Sciatic nerve (tissue), 2 donors: ENCODE measurements at places on chromosomes 16 and 17.
A peak's percentile ranks its signal among the peaks of the same experiment; 100 is the strongest.

DNA sequence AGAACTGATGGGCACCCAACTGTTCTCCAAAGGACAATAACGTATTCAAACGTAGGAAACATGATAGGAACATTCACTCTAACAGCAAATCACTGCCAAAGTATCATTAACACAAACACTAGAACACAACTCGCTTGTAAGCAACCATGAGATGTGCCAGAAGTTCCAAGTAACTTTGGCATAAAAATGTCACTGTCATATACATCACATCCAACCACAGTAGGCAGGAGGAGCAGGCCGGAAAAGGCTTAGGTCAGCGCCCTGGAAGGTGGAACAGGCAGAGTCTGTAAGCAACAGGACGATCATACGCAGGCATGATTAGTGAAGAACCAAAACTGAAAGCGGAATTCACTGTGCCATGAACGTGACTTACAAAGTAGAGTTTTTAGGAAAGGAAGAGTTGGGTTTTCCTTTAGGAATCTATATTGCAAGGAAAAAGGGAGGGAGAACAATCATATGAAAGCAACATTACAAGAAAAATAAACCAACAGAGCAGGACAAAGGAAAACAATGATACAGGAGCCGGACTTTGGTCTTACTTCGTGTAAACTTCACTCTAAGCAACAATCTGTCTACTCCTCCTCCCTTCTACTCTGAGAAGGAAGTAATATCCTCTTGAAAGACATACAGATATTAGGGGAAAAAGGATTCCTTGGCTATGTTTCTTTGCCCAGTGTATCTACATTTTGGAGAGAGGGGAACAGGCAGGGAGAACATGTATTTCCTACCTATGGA is 52.3 kb downstream of the YWHAE start:
- no peak for DNase-seq

DNA sequence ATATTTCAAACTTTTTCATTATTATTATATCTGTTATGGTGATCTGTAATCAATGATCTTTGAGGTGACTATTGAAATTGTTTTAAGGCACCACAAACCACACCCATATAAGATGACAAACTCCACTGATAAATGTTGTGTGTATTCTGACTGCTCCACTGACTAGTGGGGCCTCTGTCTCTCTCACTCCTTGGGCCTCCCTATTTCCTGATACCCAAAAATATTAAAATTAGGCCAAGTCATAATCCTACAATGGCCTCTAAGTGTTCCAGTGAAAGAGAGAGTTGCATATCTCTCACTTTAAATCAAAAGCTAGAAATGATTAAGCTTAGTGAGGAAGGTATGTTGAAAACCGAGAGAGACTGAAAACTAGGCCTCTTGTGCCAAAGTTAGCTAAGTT is 23.4 kb downstream of the CYLD start:
- no peak for DNase-seq

DNA sequence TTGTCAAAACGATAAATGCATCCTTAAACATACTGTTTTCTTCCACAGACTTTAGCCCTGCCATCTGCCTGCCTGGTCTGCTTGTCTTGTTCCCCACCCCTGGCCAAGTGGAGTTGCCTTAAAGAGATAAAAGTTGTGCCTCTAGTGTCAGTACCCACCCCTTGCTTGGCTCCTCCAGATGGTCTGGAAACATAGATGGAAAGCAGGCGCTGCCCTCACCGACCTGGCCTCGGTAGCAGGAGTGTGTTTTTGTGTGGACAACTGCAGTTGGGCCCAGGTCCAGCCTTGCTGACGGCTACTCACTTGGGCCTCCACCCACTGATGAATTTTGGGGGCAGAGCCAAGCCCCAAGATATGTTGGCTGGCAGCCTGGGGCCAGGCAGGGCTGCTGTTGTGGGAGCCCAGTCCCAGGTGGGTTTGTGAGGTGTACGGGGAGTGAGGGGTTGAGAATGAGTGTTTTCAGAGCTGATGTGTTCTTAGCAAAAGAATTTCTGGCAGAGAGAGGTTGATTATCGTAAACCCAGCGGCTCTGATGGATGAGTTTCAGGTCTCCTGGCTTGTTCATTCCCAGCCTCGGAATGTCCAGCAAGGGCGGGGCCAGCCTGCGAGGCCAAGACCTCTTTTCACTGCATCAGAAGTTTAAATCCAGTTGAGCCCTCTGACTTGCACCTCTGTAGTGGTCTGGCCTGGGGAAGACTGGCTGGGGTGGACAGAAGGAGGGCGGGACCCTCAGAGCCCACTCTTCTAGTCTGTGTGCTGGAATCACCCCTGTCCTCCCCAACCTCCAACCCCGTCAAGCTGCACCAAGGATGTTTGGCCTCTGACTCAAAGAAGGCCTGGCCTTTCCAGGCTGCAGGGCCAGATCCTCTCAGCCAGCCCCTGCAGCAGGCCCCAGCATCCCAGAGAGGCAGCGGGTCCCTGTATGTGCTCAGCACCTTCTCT is 179.7 kb downstream of the RAB11FIP4 start:
- DNase-seq: peak; percentile 90

DNA sequence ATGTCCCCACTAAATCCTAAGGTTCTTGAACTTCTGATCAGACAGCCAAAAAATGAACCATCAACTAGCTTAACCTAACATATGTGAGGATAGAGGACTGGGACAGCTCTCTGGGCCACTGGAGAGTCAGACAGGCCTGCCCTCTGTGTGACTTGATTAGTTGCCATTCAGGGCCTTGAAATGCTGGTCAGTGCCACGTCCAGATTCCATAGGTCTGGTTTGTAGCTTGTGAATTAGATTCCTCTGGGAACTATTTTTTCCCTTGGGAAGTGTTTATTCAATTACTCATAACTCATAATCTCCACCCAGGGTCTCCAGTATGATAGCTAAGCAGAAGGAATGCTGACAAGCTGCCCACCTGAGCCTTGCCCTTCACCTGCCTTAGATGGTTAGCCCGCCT is 48.2 kb downstream of the IGF2BP1 start:
- no peak for DNase-seq

- DNase-seq: no peak
Measured at GRCh38 chr16:48244863-48245195, 729 bp downstream of the LONP2 start.

DNA sequence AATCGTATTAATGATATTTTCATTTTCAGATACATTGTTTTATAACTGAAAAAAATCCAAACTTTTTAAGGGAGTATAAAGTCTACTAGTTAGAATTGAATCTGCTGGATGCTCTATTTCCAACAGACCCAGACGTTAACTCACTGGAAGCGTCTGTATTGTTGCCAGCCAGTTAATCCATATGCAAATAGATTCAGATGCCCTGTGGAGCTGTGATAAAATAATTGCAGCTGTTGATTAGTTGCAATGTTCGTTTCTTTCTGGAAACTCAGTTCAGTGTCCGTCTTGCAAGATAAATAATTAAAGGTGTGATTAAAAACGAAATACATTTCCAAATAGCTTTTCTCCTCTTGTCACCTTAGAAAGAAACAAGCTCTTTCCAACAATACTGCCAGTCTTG is 5.1 kb upstream of the GNA13 start:
- DNase-seq: no peak

DNA sequence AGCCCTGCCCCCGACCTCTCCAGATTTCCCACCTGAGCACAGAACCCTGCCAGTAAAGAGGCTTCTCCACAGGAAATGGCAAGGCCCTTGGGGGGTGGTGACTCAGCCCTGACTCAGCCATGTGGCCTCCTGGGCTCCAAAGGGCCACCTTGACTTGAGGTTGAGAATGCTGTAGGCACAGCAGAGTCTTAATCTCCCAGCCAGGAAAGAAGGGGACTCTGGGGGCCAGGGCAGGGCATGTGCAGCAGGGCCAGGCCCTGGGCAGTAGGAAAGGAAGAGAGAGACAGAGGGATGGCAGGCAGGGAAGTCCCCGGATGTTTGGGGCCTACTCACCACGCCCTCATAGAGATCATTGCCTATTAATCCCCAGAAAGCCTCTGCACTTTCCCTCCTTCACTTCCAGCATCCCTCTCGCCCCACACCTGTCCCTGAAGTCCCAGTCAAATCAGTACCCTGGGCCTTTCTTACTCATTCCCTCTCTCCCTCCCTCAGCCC is 4.8 kb upstream of the ITGA3 start:
- no peak for DNase-seq

DNA sequence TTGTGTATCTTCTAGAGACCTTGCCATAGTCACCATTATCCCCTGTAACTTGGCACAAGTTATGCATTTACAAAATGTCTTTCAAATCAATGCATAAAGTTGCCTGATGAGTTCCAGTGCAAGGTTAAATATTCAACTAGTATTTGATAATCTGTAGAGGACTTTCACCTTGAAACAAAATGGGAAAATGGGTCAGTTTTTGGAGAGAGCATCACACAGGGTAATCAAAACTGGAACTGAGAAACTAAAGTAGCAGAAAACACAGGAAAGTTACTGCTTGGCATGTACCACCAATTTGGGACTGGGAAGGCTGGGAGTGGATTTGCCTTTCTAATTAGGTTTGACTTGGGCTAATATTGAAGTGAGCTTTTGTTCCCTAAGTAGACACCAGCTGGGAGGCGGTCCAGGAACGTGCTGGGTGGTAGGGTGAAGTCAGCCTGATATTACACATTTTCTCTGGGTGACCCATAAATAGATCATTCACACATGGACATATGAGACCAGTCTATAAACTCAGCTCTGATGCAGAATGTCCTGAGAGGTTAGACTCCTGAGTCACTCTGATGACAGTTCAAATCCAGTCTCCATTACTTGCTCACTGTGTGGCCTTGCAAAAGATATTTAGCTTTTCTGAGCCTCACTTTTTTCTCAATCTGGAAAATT is 152.3 kb downstream of the PCTP start:
- no peak for DNase-seq

DNA sequence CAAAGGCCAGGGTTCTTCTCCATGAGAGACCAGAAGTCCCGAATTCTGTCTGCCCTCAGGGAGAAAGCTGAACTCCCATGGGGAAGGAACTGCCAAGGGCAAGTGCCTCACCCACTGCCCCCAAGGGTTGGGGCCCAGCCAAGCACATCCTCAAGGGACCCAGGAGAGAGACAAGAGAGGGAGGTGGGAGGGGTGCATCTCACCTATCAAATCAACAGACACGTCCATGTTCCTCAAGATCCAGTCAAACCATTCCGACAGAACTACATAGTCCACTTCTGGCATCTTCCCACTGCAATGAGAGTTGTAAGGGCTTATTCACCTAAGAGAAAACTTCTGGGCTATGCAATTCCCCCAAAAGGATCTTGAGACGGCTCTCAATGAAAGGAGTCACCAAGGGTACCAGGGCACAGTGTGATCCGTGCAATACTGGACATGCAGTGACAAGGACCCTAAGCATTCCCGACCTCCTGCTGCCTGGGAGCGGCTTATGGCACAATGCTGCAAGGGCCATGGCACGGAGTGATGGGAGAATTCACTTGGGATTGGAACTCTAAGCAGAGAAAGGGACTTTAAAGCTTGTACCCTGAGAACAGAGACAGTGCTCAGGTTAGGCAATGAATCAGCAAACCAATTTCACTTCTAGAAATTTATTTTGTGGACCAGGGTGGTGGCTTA is 32.2 kb downstream of the TK2 start:
- DNase-seq: peak; percentile 71

DNA sequence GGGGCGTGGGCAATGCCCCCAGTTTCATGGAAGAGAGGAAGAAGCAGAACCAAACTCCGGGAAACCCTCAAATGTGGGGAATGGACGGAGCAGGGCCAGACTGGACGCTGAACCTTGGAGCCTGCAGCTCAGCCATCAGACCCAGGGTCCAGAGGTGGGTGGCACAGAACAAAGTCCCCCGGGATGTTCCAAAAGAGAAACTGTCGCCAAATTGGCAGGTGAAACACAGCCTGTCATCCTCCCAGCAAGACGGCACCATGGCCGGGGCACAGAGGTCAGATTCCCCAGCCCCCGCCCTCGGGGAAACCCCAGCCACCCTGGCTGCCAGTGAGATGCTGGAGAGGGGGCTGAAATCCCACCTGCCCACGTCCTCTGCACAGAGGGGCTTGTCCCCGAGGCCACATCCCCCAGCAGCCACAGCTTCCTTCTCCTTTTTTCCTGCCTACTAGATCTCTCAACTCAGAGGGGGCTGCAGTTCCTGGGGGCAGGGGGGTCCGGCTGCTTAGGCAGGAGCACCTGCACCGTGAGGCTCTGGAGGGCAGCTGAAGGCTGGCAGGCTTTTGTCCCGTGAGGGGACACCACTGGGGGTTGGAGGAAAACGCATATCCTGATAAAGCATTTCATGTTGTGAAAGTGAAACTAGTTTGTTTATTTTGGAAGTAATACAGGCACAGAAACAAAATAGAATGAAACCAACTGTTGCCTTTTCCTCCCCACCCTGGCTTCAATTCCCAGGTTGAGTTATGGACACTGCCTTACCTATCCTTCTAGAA is 1.2 kb upstream of the SECTM1 start:
- no peak for DNase-seq

- no peak for DNase-seq
Measured at GRCh38 chr17:75205793-75206163, 299 bp downstream of the NUP85 start.

DNA sequence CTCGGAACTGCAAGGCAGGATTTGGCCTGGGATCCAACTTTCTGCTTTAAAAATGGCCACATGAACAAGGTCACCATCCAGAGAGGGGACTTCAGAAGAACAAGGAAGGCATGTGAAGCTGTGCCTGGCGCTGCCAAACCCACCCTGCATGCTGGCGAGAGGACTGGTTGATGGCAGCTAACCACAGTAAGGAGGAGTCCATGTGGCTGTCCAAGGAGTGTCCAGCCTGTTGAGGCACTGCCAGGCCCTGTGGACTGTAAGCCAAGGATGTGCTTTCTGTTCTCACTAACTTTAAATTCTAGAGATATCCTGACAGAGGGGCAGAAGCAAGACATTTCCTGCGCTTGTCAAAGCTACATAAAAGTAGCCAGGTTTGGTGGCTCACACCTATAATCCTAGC is 40.4 kb downstream of the CDK5R1 start:
- no peak for DNase-seq

- no peak for DNase-seq
Measured at GRCh38 chr17:35890774-35891155, 10.6 kb upstream of the CCL5 start.

DNA sequence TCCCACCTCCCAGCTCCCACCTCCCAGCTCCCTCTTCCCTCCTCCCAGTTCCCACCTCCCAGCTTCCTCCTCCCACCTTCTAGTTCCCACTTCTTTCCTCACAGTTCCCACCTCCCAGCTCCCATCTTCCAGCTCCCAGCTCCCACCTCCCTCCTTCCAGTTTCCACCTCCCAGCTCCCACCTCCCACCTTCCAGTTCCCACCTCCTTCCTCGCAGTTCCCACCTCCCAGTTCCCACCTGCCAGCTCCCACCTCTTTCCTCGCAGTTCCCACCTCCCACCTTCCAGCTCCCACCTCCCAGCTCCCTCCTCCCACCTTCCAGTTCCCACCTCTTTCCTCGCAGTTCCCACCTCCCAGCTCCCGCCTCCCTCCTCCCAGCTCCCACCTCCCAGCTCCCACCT is 10.4 kb upstream of the MC1R start:
- no peak for DNase-seq

GRCh38 chr16:4046221-4046620 is 70.0 kb downstream of the ADCY9 start:
- peak; percentile 36 for DNase-seq

GRCh38 chr16:56643080-56643778 is 4.8 kb downstream of the MT1A start:
- peak; percentile 75 for DNase-seq

- no peak for DNase-seq
Measured at GRCh38 chr17:60445144-60445543, 22.9 kb downstream of the CHCT1 start.
